Activated naive CD4-positive, alpha-beta T cell treated with anti-CD3 and anti-CD28 coated beads for 36 hours (primary cell): ENCODE measurements at places on chromosomes 6 and 20. TPM values are rescaled to one million over a fixed set of nuclear protein-coding genes. Genes with fewer than 3 reads are reported as not detected.

GRCh38 chr6:95530176-95530819 lies 47.0 kb upstream of the MANEA start:
- no peak for DNase-seq
- peaks cover 7% of the 10 kb centered on the region for H3K27me3 ChIP-seq
- H3K4me1 ChIP-seq = no peaks in the 10 kb centered on the region
- H3K36me3 ChIP-seq = no peaks in the 10 kb centered on the region

GRCh38 chr20:59031564-59032022 lies 542 bp downstream of the ATP5F1E start:
- H3K4me1 ChIP-seq = peaks cover 75% of the 10 kb centered on the region
- H3K27me3 ChIP-seq = no peaks in the 10 kb centered on the region
- peaks cover 51% of the 10 kb centered on the region for H3K36me3 ChIP-seq

DNA sequence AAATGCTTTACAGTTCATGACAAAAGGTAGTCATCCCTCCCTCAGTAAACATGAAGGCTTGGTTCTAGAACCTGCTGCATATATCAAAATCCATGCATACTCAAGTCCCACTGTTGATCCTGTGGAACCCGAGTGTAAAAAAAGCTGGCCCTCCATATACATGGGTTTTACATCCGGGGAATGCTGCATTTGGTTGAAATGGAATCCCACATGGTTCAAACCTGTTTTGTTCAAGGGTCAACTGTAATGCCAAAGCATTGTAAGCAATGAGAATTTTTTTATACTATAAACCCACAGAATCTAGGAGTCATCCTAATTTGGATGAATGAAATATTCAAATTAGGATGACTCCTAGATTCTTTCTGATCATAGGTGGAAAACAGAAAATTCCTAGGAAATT lies 5.9 kb upstream of the HDAC2 start:
- no peak for DNase-seq
- H3K36me3 ChIP-seq = no peaks in the 10 kb centered on the region
- no peak overlapping the region for H3K4me3 ChIP-seq

- H3K27me3 ChIP-seq = no peaks in the 10 kb centered on the region
- H3K27ac ChIP-seq = no peak overlapping the region
- H3K36me3 ChIP-seq = peaks cover 2% of the 10 kb centered on the region
- H3K4me1 ChIP-seq = peaks cover 12% of the 10 kb centered on the region
- no peak for DNase-seq
Measured at GRCh38 chr6:135323202-135323668, 142.1 kb downstream of the MYB start.

DNA sequence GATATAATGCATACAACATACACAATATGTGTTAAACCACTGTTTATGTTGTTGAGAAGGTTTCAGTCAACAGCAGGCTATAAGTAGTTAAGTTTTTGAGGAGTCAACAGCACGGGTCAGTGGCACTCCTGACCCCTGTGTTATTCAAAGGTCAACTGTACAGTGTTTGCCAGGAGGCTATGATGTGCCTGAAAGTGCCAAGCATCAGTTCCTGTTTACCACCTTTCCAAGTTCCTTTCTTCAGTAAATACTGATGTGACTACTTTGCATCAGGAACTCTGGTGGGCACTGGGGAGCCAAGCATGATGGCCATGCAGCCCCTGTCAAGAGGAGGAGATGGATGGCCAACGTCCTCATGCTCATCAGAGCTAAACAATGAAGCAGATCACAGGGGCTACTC lies 224.4 kb upstream of the EXOC2 start:
- DNase-seq = no peak
- H3K27me3 ChIP-seq = peaks cover 8% of the 10 kb centered on the region
- no peak overlapping the region for H3K27ac ChIP-seq
- no peak overlapping the region for H3K4me3 ChIP-seq
- no peaks in the 10 kb centered on the region for H3K4me1 ChIP-seq
- peaks cover 3% of the 10 kb centered on the region for H3K36me3 ChIP-seq

GRCh38 chr20:55140631-55141030 lies 665.2 kb downstream of the DOK5 start:
- H3K27me3 ChIP-seq = no peaks in the 10 kb centered on the region
- no peaks in the 10 kb centered on the region for H3K4me1 ChIP-seq
- no peak overlapping the region for H3K4me3 ChIP-seq
- H3K36me3 ChIP-seq = no peaks in the 10 kb centered on the region
- H3K27ac ChIP-seq = no peak overlapping the region

GRCh38 chr20:50136822-50137599 lies 16.5 kb downstream of the PEDS1 start:
- peaks cover 12% of the 10 kb centered on the region for H3K36me3 ChIP-seq
- peak; percentile 29 for DNase-seq
- peak overlapping the region; percentile 27 for H3K27ac ChIP-seq
- H3K4me1 ChIP-seq = peaks cover 28% of the 10 kb centered on the region

DNA sequence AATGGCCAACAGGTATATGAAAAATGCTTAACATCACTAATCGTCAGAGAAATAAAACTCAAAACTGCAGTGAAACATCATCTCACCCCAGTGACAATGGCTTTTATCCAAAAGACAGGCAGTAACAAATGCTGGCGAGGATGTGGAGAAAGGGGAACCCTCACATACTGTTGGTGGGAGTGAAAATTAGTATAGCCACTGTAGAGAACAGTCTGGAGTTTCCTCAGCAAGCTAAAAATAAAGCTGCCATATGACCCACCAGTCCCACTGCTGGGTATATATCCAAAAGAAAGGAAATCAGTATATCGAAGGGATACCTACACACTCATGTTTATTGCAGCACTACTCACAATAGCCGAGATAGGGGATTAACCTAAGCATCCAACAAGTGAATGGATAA lies 23.4 kb upstream of the INSM1 start:
- peaks cover 14% of the 10 kb centered on the region for H3K27me3 ChIP-seq
- H3K27ac ChIP-seq = no peak overlapping the region
- no peak for DNase-seq
- H3K4me1 ChIP-seq = no peaks in the 10 kb centered on the region
- H3K36me3 ChIP-seq = no peaks in the 10 kb centered on the region
- H3K4me3 ChIP-seq = no peak overlapping the region

GRCh38 chr6:133358574-133359150 lies 117.5 kb downstream of the EYA4 start:
- no peak overlapping the region for H3K4me3 ChIP-seq
- no peaks in the 10 kb centered on the region for H3K27me3 ChIP-seq
- no peaks in the 10 kb centered on the region for H3K4me1 ChIP-seq
- no peak for DNase-seq
- H3K36me3 ChIP-seq = no peaks in the 10 kb centered on the region

- peak overlapping the region; percentile 99 for H3K27ac ChIP-seq
- peaks cover 50% of the 10 kb centered on the region for H3K4me1 ChIP-seq
- no peaks in the 10 kb centered on the region for H3K27me3 ChIP-seq
- H3K4me3 ChIP-seq = peak overlapping the region; percentile 99
- DNase-seq = peak; percentile 90
Measured at GRCh38 chr6:31580807-31581433, 1.3 kb downstream of the LTB start.

DNA sequence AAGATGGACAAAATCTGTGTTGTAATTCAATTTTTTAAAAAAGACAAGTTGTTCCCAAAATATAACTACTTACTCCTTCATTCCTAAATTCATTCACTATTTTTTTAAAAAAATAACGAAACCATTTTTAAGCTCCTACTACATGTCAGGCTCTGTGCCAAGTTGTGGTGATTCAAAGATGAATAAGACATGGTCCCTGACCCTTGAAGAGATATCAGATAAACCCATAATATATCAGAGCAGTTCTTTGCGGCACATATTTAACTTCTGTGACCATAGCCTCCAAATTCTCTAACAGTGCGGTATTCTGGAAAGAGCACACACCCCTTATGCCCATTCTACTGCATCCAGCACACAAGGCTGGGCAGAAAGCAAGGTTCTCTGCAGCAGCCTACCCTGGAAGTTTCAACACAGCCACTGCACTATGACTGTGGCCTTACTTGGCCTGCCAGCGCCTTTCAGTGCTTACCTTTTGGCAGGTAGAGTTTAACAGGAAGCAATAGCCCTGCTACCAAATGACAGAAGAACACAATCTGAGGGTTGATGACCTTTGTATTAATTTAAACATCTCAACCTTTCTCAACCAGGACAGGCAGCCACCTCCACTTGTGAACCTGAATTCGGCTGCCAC lies 406.5 kb downstream of the BTBD9 start:
- DNase-seq = no peak
- H3K27me3 ChIP-seq = no peaks in the 10 kb centered on the region
- peaks cover 3% of the 10 kb centered on the region for H3K36me3 ChIP-seq
- no peak overlapping the region for H3K27ac ChIP-seq
- H3K4me1 ChIP-seq = no peaks in the 10 kb centered on the region

GRCh38 chr6:105592329-105592728 lies 189.4 kb upstream of the PREP start:
- H3K27me3 ChIP-seq = no peaks in the 10 kb centered on the region
- H3K27ac ChIP-seq = no peak overlapping the region
- no peak overlapping the region for H3K4me3 ChIP-seq
- H3K36me3 ChIP-seq = no peaks in the 10 kb centered on the region

DNA sequence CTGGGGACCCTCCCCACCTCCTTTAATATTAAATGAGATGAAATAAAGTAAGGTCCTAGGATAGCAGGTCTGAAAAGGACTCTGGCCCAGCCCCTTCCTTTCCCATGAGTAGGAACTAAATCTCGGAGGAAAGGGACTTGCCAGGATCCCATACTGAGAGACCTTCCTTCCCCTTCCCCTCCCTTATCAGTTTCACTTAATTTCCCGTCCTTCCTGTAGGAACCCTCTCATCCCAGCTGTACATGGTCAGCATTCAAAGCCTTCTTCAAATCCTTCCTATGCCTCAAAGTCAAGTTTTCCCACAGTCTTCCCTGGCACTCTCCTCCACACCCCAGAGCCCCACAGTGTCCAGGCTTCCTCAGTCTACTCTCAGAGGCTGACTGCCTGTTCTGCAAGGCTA lies 71.3 kb upstream of the MYL9 start:
- H3K27ac ChIP-seq = no peak overlapping the region
- H3K4me1 ChIP-seq = peaks cover 61% of the 10 kb centered on the region
- H3K36me3 ChIP-seq = no peaks in the 10 kb centered on the region
- no peak for DNase-seq
- H3K27me3 ChIP-seq = no peaks in the 10 kb centered on the region
- no peak overlapping the region for H3K4me3 ChIP-seq

DNA sequence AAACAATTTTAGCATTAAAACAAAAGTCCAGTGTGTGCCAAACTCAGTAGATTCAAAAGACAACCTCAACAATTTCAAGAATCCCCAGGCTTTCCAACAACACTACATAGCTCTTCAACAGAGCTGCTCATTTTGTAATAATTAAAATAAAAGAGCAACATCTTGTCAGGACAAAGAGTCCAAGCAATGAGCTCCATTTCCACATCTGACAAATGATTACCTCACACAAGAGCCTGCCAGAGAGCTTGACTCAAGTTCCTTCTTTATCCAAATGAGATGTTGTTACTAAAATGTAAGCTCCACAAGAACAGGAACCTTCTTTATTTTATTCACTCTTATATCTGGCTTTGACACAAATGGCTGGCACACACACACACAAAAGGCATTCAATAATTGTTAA lies 449.8 kb downstream of the HACE1 start:
- H3K27ac ChIP-seq = no peak overlapping the region
- no peaks in the 10 kb centered on the region for H3K27me3 ChIP-seq
- DNase-seq = no peak
- H3K36me3 ChIP-seq = no peaks in the 10 kb centered on the region
- H3K4me3 ChIP-seq = no peak overlapping the region
- H3K4me1 ChIP-seq = no peaks in the 10 kb centered on the region

- H3K4me3 ChIP-seq = no peak overlapping the region
- no peak for DNase-seq
- no peaks in the 10 kb centered on the region for H3K27me3 ChIP-seq
- peaks cover 3% of the 10 kb centered on the region for H3K4me1 ChIP-seq
Measured at GRCh38 chr20:25991051-25991755, 294.6 kb upstream of the ZNF337 start.

GRCh38 chr6:136037876-136038460 lies 186.5 kb downstream of the PDE7B start:
- no peak overlapping the region for H3K27ac ChIP-seq
- H3K4me1 ChIP-seq = peaks cover 15% of the 10 kb centered on the region
- peaks cover 1% of the 10 kb centered on the region for H3K27me3 ChIP-seq
- DNase-seq = no peak
- peak overlapping the region; percentile 4 for H3K4me3 ChIP-seq
- H3K36me3 ChIP-seq = no peaks in the 10 kb centered on the region

- DNase-seq = no peak
- H3K27ac ChIP-seq = no peak overlapping the region
- H3K27me3 ChIP-seq = no peaks in the 10 kb centered on the region
- H3K36me3 ChIP-seq = no peaks in the 10 kb centered on the region
- peaks cover 22% of the 10 kb centered on the region for H3K4me1 ChIP-seq
Measured at GRCh38 chr6:134308800-134309199, 9.1 kb downstream of the SGK1 start.

The OOEP gene
- 0.31 TPM for total RNA-seq

The RHAG gene
- total RNA-seq = not detected

The FNDC11 gene
- not detected for total RNA-seq

The KIAA0408 gene
- total RNA-seq = 2.0 TPM

The MOG gene
- not detected for total RNA-seq

The SMOC2 gene
- not detected for total RNA-seq

The MCUR1 gene
- 27.1 TPM for total RNA-seq

The MYLIP gene
- total RNA-seq = 7.3 TPM

The PRICKLE4 gene
- total RNA-seq = 0.52 TPM

The TRIM10 gene
- 0.25 TPM for total RNA-seq
